Smooth muscle cell of the pulmonary artery (primary cell): ENCODE measurements at places on chromosomes 13 and 19. TPM values are rescaled to one million over a fixed set of nuclear protein-coding genes. Genes with fewer than 3 reads are reported as not detected.

TMEM272 gene
- not detected in 2 replicates for total RNA-seq

PSG1 gene
- 1.7 TPM in 1 of 2 replicates, not detected in the other for total RNA-seq

KIR3DL1 gene
- not detected in 2 replicates for total RNA-seq

CA11 gene
- 0.99 and 1.6 TPM in 2 replicates for total RNA-seq

PRR19 gene
- total RNA-seq = 0.20 and 0.23 TPM in 2 replicates

DCUN1D2 gene
- total RNA-seq = 10.6 and 11.3 TPM in 2 replicates

ZNF667 gene
- 7.8 and 12.9 TPM in 2 replicates for total RNA-seq

ZSCAN4 gene
- total RNA-seq = 0.07 TPM in 1 of 2 replicates, not detected in the other

GPR180 gene
- 14.2 and 16.2 TPM in 2 replicates for total RNA-seq

HTR2A gene
- total RNA-seq = 2.5 and 6.6 TPM in 2 replicates

CCDC122 gene
- total RNA-seq = 4.2 and 5.4 TPM in 2 replicates
